AG20443 (cell line): ENCODE measurements at places on chromosomes 2 and 18.
A peak's percentile ranks its signal among the peaks of the same experiment; 100 is the strongest.

- no peak for DNase-seq
Observed at GRCh38 chr18:65411061-65411460, 339.8 kb upstream of the CDH7 start.

GRCh38 chr2:155975734-155976133 lies 356.8 kb downstream of the NR4A2 start:
- no peak for DNase-seq

DNA sequence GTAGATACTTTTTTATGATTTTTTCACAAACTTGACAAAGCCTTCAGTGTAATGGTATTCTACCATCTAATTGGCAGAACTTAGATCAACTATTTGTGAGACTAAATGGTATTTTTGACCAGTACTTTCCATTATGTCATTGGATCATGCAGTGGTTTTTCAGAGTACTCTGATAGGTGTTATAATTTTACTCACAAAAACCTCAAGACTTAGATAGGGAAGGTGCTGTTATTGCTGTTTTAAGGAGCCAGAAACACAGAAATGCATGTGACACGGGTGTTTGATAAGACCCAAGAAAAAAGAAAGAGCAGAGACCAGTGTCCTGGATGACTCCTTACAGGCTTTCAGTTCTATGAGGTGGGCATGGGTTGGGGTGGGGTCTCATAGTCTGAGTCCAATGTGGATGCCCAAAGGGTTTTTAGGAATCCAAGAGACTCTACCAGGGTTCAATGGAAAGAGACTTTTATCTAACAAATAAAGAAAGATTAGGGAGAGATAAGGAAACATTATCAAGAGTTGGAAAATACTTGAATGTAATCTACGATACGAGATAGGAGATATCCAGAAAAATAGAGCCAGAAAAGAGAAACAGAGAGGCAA lies 31.3 kb downstream of the SP140 start:
- DNase-seq, result no peak

GRCh38 chr2:83640506-83640905 lies 818.6 kb downstream of the SUCLG1 start:
- DNase-seq, result no peak

GRCh38 chr2:158701101-158701500 lies 94.0 kb upstream of the DAPL1 start:
- no peak for DNase-seq

- DNase-seq, result peak; percentile 72
Observed at GRCh38 chr2:36329746-36330472, 25.7 kb upstream of the CRIM1 start.

DNA sequence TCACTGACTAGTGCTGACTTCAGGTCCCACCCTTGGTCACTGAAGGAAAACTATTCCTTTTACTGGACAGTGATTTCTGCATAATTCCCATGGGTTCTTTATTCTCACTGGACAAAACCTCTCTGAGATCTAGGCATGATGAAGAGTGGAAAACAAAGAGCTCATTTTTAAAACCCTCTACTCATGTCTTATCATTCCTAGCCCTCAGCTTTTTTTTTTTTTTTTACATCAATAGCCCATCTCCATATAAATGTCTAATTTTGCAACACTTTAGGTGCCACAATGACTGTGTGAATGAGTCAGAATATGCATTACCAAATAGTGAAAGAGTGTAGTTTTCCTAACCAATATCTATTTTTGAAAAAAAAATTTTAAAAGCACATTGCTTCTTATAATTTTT lies 74.8 kb downstream of the TCF4 start:
- no peak for DNase-seq

GRCh38 chr2:64934530-64934929 lies 54.7 kb upstream of the SLC1A4 start:
- DNase-seq, result no peak

GRCh38 chr2:234219046-234219310 lies 168.5 kb downstream of the SPP2 start:
- DNase-seq, result no peak

GRCh38 chr18:6109743-6110142 lies 214.4 kb upstream of the TMEM200C start:
- no peak for DNase-seq

GRCh38 chr2:121220995-121221394 lies 64.0 kb downstream of the TFCP2L1 start:
- DNase-seq, result no peak

DNA sequence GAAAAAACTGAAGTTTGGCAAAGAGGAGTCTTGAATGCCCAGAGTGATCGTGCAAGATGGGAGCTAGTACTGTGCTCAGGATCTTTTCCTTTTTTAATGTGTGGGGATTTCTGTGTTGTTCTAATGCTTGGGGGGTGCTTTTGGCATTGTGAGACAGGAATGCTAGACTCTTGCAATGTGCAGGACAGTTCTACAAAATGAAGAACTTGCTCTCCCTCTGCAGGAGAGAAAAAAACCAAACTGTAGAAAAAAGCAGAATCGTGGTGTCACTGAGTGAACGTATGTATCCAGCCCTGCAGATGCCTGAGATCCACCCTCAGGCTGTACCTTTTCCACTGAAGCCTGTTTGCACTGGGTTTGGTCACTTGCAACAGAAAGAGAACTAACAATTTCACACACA lies 12.1 kb upstream of the TTC39C start:
- no peak for DNase-seq

- DNase-seq, result peak; percentile 30
Observed at GRCh38 chr2:226447338-226448300, 352.0 kb downstream of the IRS1 start.

GRCh38 chr2:45978302-45978859 lies 318.8 kb upstream of the EPAS1 start:
- DNase-seq, result no peak

DNA sequence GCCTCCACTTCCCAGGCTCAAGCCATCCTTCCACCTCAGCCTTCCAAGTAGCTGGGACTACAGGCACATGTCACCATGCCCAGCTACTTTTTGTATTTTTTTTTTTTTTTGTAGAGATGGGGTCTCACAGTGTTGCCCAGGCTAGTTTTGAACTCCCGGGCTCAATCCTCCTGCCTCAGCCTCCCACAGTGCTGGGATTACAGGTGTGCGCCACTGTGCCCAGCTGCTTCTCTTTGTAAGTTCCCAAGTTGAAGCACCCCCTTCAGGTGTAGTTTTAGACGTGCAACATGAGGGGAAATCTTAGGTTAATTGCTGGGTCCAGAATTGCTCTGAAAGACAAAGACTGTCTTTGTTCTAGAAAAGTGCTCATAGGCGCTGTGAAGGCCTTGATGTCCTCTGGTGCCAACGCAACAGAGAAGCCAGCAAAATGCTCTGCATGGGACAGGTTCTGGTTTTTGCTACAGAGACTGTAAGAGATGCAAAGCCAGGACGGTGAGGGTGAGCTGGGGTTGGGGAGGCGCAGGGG lies 46.6 kb downstream of the RRM2 start:
- DNase-seq, result no peak

DNA sequence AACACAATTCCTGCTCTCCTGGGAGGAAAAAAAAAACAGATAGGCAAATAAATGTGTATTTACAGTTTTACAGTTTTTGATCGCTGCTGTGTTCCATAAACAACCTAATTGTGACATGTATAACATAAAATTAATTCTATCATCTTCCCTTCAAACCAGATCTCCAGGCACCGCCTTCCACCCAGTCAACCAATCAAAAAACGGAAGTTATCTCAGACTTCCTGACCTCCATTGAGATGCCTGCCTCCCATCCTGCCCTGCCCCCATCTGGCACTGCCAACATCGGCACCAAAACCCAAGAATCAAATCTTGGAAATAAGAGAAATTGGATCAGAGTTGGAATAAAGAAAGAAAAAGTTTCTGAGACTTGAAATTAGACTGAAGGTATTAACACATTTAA lies 3.1 kb upstream of the RIOK3 start:
- no peak for DNase-seq

GRCh38 chr18:13262839-13263691 lies 44.5 kb downstream of the LDLRAD4 start:
- DNase-seq, result no peak

DNA sequence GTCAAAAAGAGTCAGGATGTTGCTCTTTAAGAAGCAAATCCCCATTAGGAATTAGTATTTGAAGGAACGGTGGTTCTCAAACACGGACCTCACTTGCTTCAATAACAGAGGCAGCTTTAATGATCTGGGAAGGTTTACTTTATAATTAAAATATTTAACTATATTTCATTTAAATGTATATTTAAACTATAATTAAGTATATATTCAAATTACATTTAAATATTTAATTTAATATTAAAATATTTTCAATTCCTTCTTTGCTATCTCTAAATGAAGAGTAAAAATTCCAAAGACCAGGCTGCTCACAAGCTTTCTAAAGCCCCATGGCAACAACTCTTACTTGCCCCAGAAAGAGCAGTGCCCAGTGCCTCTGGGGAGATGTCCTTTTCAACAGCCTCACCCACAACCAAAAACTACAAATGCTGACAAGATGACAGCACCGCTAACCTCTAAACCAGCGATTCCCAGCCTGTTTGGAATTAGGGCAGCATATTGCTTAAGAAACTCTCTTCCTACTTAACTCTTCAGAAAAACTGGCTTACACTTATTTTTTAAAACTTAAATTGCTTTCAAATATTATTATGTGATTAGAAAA lies 62.9 kb upstream of the POU3F3 start:
- peak; percentile 16 for DNase-seq

DNA sequence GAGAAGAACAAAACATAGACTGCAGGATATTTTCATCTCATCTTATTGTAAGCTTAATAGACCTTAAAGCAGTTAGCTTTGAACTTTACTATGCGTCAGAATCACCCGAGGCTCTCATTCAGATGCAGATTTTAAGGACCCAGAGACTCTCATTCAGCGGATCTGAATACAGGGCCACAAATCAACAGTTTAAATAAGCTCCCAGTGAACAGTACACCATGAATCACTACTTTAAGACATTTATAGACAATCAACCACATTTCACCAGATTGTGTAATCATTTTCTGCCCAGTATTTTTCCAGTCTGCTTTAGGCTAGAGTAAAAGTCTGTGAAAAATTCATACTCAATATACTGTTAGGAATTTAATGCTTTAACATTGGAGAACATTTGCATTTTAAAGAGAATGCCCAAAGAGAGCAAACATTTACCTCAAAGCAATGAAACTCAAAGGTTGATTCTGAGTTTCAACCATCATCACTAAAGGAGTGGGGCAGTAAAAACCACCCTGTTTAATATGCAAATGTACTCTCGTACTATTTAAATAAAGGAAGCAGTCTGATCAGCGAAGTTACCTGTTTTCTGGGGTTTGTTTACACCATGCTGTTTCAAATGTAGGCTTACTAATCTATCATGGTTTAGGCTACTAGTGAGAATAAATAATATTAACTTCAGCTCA lies 11.0 kb upstream of the ALPK2 start:
- DNase-seq, result peak; percentile 34

GRCh38 chr2:124382067-124382618 lies 357.1 kb downstream of the CNTNAP5 start:
- DNase-seq, result no peak

GRCh38 chr2:27379383-27379835 lies 1.1 kb downstream of the ZNF513 start:
- DNase-seq, result no peak

GRCh38 chr2:236916181-236916580 lies 169.5 kb upstream of the COPS8 start:
- no peak for DNase-seq

GRCh38 chr2:105777031-105777482 lies 32.3 kb downstream of the NCK2 start:
- no peak for DNase-seq

DNA sequence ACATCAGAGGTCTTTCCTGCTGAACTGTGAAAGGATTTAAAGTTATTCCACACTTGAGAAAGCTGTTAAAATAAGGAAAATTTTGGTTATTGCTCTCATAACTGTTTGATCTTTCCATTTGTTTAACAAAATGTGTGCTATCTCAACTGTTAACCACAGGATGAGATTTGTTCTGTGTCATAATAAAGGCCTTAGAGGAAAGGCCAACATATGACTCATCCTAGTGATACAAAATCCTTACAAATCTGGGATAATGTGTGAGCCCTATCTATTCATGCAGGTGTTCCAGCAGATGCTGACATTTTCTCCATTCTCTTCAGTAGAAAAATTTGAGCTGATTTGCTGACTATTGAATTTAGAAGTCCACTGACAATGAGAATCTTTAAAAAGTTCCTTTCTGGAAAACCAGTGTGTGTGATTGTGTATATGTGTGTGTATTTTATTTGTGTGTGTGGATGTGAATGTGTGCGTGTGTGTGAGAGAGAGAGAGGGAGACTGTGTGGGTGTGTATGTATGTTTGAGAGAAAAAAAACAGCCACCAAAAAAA lies 1111.9 kb upstream of the GYPC start:
- no peak for DNase-seq

GRCh38 chr2:171409436-171409971 lies 24.3 kb downstream of the METTL8 start:
- DNase-seq, result no peak

- no peak for DNase-seq
Observed at GRCh38 chr2:97745474-97746174, 32.2 kb downstream of the ZAP70 start.

GRCh38 chr2:116582850-116583249 lies 1231.6 kb upstream of the DDX18 start:
- no peak for DNase-seq

- no peak for DNase-seq
Observed at GRCh38 chr2:36168115-36168514, 187.5 kb upstream of the CRIM1 start.

DNA sequence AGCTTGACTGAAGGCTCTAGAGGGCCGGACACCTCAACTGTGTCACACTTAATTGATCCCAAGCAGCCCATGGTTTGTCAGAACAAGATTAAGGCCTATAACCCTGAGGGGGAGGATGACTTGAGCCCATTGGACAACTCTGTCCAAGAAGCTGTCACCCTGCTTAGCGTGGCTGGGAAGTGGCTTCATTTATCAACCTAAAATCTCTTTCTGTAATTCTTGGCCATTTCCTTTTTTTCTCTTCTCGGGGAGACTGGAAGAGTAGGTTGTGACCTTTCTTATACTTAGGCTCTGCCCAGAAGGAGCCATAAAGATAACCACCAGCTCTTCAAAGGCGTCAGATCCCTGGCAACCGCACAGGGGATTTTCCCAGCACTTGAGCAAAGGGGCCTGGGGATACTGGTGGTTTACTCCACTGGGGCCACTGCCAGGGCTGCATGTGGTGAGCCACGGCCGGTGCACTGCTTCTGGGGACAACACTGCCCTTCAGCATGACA lies 265.5 kb downstream of the CYRIA start:
- no peak for DNase-seq

DNA sequence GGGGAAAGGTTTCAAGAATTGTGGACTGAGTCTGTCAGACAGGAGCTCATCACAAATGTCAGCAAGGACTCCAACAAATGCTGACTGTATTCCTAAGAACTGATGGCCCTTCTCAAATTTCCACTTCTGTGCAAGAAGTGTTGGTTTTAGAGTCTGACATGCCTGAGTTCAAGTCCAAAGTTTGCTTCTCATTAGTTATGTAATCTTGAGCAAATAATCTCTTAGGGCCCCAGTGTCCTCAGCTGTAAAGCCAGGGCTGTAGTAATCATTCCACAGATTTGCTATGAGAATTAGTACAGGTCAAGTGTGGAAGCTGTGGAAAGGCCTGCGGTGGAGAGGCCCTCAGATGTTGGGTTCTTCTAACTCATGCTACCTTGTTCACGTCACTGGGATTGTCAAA lies 23.9 kb downstream of the MEP1B start:
- DNase-seq, result no peak
